ENCODE measurements at places on chromosomes 1 and 21. TPM values are rescaled to one million over a fixed set of nuclear protein-coding genes. Genes with fewer than 3 reads are reported as not detected.

Gene LCE3E
- total RNA-seq, result not detected

DNA sequence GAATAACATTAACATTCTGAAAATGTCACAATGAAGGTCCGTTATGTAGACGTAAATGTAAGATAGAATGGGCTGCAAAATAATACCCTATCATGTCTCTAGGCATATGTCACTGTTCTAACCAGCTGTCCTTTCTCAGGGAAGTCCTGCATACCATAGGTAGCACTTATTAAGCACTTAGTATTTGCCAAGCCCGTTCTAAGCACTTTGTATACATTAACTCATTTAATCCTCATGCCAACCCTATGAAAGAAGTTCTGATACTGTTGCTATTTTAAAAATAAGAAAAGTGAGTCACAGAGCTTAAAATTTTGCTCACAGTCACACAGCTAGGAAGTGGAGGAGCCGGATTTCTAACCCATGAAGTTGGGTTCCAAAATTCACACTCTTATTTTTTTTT is 15.7 kb downstream of the GAS5 start:
- no peaks in the 10 kb centered on the region for H3K36me3 ChIP-seq
- no peaks in the 10 kb centered on the region for H3K27me3 ChIP-seq
- H3K4me1 ChIP-seq, result no peaks in the 10 kb centered on the region
- DNase-seq, result no peak
- H3K4me3 ChIP-seq, result no peak overlapping the region
- H3K27ac ChIP-seq, result no peak overlapping the region

DNA sequence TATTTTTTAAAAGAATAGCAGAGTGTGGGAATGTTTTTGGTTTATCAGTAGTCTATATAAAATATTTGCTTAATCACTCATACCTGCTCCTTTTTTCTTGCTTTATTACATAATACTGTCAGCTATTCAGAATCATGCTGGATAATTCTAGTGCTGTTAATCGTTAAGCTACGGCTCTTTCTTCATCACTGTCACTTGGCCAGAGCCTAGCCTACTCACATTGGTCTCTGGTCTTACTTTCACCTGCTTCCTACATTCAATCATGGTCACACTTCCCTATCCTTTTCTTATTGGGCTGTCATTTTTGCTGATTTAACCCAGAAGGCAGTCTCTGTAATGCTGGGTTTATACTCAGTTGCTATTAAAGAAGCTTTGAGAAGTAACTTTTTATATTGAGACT is 2.5 kb downstream of the KLHL20 start:
- no peak for DNase-seq
- no peaks in the 10 kb centered on the region for H3K27me3 ChIP-seq
- no peak overlapping the region for H3K27ac ChIP-seq
- H3K4me1 ChIP-seq, result peaks cover 18% of the 10 kb centered on the region
- no peaks in the 10 kb centered on the region for H3K36me3 ChIP-seq

Gene LMOD1
- total RNA-seq, result 14.8 TPM

Gene CELA3A
- total RNA-seq, result 37,316 TPM
